Right cardiac atrium (tissue), 5 donors: ENCODE measurements at places on chromosomes 6 and 20. TPM values are rescaled to one million over a fixed set of nuclear protein-coding genes. Genes with fewer than 3 reads are reported as not detected.

Gene CLVS2
- not detected for total RNA-seq

Gene ULBP2
- 0.31 TPM for total RNA-seq

Gene BMP6
- 2.5 TPM for total RNA-seq

DNA sequence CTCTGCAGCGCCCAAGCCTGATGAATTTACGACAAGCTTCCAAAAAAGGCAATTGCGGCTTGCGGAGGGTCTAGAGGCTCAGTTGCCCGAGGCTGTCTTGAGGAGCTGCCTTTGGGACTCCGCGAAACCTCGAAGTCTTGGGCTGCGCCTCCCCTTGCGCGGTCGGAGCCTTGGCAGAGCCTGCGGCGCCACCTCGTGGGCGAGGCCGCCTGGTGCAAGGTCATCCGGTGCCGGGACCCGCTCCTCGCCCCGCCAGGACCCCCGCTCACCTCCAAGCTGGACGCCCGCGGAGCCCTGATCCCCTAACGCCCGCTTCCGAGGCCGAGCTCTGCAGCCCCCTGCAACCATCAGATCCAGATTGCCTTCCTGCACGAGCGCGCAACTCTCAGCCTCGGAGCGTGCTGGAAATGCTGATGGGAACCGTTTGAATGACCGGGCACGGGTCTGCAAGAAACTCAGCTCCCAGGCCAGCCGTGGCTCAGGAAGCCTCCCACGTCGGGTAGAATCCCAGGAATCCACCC is 14.9 kb upstream of the FAM210B start:
- peak; percentile 55 for DNase-seq

DNA sequence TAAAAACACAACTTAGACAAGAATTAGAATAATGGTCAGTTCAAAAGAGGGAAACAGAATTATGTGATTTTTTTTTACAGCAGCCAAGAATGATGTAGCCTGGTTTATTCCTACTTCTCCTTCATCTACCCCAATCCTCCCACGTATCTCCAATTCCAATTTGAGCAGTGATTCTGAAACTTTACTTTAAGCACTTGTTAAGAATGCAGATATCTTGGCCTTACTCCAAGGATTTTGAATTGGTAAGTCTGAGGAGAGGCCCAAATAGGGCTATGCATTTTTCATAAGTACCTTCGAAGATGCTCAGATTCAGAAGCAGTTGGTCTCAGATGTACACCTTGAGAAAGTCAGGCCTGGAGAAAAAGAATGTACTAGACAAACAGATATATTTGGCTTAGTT is 233.4 kb upstream of the FLRT3 start:
- no peak for DNase-seq

GRCh38 chr6:20847904-20848303 is 313.6 kb downstream of the CDKAL1 start:
- DNase-seq: no peak

DNA sequence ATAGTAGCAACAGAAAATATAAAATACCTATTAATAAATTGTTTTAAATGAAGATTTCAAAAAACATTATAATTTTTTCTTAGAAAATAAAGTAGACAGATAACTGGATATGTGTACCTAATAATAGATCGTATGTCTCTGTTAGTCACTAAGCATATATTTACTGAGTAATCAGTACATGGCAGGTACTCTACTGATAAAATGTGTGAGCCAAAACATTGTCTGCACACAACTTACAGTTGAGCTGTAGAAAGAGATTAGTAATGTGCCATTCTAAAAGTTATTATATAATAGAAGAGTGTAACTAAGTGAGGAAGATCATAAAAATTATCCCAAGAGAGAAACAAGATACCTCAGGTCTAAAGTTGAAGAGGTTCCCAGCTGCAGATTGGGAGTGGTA is 929.9 kb upstream of the EPHA7 start:
- no peak for DNase-seq
